ENCODE measurements at places on chromosomes 12 and 14.

- no peak for DNase-seq
Observed at GRCh38 chr12:3005736-3006135, 46.5 kb downstream of the TEAD4 start.

DNA sequence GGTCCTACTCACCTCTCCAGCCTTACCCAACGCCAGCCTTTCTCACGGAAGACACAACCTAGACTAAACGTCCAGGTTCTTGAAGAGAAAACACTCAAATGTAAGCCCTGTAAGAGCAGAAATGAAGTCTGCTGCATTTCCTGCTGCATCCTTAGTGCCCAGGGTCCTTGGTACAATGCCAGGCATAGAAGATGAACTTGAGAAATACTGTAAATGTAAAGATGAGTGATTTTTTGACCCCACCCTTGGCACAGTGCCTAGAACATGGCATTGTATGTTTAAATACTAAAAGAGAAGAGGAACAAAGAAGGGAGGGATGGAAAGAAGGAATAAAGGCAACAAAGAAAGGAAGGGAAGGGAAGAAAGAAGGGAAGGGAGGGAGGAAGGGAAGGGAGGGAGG lies 514.6 kb downstream of the MED13L start:
- DNase-seq, result no peak

- no peak for DNase-seq
Observed at GRCh38 chr14:70642303-70643235, 853 bp downstream of the TTC9 start.

DNA sequence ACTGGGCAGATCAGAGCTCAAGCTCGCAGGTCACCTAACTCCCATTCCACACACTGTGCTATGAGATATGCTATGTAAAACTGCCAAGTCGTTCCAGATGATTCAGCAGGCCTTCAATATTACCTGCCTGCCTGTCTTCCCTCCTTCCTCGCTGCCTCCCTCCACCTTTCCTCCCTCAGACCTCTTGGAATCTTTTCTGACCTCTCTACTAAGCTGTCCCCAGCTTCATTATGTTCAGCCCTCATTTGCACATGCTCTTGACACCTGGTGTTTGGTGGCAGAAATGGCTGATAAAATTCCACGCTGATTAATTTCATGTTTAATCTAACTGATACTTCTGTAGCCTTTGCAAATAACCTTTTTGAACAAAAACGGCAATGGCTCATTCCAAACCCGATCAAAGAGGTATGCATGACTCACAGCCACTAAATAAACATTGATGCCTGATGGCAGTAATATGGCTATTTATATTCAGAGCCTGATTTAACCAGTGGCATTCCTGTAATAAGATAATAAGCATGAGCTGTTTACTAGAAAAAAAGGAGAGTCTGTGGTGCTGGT lies 130.8 kb upstream of the EGLN3 start:
- no peak for DNase-seq

- DNase-seq, result no peak
Observed at GRCh38 chr12:6606331-6607131, 648 bp downstream of the CHD4 start.

DNA sequence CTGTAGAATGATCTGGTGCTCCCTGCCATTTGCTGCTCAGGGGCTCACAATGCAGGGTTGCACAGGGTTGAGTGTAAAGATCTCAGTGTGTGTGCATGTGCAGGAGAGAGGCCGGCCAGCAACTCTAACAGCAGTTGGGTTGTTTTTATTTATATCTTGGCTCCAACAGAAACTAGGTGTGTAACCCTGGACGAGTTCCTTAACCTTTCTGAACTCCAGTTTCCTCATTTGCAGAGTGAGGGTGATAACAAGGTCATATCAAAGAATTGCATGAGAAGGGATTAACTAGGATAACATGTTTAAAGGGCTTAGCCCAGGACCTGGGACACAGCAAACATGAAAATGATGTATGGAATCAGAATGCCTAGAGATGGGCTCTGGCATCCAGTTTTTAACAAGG lies 14.8 kb upstream of the JDP2 start:
- no peak for DNase-seq

- no peak for DNase-seq
Observed at GRCh38 chr12:109731231-109731731, 17.7 kb downstream of the FAM222A start.

- no peak for DNase-seq
Observed at GRCh38 chr14:30888480-30889243, 14.3 kb downstream of the COCH start.

- no peak for DNase-seq
Observed at GRCh38 chr12:4719821-4720636, at the start of gene GALNT8. GALNT8 (plus strand) TSS chr12:4720400; CDS start chr12:4720678, 278 bp downstream.

DNA sequence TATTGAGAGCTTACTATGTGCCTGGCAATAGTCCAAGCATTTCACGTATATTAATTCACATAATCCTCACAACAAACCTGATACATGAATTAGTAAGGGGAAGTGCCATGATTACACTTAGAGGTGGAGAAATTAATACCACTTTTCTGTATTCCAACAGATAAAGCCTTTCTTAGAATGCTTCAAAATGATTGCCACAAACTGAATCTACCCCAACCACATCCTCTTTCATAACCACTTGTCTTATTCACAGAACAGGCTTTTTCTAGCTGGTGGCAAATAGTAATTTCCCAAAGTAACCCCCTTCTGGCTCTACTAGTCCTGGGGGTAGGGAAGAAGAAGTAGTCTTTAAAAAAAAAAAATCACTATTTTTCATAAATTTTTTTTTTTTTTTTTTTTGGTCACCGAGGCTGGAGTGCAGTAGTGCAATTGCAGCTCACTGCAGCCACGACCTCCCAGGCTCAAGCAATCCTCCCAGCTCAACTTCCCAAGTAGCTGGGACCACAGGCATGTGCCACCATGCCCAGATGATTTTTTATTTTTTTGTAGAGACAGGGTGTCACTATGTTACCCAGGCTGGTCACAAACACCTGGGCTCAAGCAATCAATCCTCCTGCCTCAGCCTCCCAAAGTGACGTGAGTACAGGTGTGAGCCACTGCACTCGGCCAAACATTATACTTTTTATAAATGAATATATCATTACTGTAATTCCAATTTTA lies 59.0 kb upstream of the ARID2 start:
- DNase-seq, result no peak

GRCh38 chr12:3202734-3203446 lies 125.7 kb downstream of the TSPAN9 start:
- DNase-seq, result peak; percentile 19

Data from stimulated activated CD8-positive, alpha-beta memory T cell treated with anti-CD3 and anti-CD28 coated beads, Interleukin-2, amount 100 ng/mL, for 1 hour (primary cell).